ENCODE measurements at places on chromosomes 13 and 19.

DNA sequence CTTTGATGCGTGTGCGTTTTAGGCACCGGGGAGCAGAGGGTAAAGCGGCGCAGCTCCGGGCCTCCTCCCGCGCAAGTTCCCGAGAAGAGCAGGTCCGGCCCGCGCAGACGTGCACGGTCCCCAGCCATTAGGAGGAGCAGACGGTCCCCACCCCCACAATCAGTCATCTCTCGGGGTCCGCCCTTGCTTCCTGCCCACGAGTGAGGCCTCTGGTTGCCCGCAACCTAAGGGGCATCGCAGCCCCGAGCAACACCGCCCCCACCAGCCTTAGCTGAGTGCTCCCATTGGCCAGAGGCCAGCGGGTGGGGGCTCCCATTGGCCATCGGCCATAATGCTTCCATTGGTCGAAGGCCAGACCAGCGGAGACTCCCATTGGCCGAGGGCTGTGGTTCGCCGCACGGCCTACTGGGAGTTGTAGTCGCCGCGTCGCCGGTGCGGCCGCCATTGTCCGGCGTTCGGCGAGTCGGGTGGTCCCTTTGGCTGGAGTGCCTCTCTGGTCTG is at the start of gene ZNF8:
Gene ZNF8 (plus strand): TSS at position 415 of the 501 bp plus-strand sequence. CDS start 127 bp downstream, outside the sequence.
- DNase-seq, result peak; percentile 98

- DNase-seq, result peak; percentile 27
Measured at GRCh38 chr13:49935171-49936074, 717 bp downstream of the SPRYD7 start.

- peak; percentile 37 for DNase-seq
Measured at GRCh38 chr13:79481685-79482052, 714 bp downstream of the NDFIP2 start.

DNA sequence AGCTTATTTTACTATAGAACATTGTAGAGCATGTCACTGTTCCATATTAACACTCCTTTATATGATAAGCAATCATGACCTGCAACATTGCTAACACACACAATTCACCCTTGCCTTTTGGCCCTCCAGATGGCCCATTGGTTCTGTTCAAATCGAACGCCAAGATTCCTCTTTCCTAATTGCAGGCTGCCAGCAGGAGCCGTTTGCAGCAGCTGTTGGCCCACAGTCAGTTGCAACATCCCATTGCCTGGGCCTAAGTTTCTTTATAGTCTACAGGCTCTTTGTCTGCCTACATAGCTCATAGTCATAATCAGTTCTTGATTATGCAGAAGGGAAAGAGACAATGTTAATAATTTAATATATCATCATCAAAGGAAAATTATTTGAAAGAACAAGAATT is 37.6 kb downstream of the KCTD12 start:
- no peak for DNase-seq

GRCh38 chr19:2587001-2587719 is 111.2 kb downstream of the GADD45B start:
- DNase-seq, result no peak

GRCh38 chr13:23984546-23984945 is 87.2 kb upstream of the C1QTNF9B start:
- no peak for DNase-seq

DNA sequence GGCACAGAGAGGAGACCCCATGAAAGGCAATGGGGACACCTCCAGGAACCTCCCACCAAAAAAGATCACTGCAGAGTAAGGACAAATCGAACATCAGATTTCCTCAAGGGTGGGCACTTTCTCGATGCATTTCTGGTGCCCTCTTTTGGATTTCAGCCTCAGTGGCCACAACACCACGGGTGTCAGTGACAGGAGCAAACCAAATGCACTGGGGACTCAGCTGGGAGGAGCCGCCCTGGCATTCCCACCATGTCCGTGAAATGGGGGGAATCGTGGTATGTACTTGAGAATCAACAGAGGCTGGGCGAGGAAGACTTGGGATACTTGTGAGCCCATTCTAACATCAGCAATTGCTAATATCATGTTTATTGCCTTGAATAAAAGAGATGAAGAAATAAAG is 16.3 kb downstream of the FAM187B start:
- no peak for DNase-seq

DNA sequence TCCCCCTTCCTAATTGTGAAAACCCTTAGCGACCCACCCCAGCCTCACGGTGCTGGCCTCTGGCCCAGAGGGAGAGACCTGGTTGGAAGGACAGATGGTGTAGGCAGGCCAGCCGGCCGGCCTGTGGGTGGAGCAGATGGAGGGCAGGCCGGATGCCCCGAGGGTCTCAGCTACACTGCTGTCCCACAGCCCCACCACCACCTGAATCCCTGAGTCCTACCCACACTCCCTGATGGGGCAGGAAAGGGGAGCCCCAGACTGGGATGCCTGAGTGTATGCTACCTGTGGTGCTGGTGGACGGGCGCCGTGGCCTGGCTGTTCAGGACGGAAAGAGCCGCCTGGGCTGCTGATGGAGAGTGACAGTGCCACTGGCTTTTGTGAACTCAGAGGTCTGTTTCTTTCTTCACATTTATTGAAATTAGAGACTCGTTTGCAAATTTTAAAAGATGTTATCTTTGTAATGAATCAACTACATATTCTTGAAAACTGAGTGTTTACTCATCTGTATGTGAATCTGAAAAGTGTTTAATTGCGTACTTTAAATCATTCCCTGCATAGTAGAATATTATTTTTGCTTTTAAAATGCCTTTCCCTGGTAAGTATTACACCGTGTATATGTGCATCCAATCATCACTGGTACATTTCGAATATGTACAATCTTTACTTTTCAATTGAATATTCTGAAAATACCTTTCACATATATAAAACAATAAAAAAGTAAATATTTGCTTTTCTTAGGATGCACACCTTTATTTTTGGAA is 35.7 kb downstream of the TFDP1 start:
- DNase-seq, result no peak

GRCh38 chr13:65343898-65344663 is 1886.1 kb downstream of the PCDH9 start:
- DNase-seq, result no peak

Data from CD4-positive, alpha-beta T cell treated with Interleukin-4 for 1 hour (primary cell).